ENCODE measurements at places on chromosomes 1 and 21.

DNA sequence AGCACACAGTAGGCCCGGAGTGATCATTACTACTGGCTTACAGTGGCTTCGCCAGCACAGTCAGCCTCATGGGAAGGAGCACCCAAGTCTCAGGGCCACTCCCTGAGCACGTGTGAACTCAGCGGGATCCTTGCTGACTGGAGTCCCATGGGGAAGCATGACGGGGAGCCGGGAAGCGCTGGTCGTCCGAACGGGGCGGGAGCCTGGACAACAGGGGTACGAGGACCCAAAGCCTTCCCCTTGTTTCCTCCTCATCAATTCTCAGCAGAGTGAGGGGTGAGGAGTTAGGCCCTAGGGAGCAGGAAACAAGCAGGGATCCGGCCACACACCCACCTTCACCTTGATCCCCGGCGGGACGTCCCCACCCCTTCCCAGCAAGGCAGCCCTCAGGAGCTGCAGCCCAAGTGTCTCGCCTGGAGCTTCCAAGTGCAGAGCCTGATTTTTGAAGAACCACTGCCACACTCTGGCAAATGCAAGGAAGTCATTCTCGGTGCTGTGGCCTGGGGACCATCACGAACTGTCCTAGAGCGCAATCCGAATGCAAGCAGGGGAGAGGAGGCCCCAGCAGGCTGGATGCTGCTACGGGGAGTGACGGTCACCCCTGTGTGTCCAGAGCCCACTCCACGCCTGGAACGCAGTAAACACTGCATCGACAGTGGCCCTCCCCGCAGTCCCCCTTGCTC, 35.5 kb downstream of the TOMM20 start:
- peak; percentile 75 for DNase-seq

DNA sequence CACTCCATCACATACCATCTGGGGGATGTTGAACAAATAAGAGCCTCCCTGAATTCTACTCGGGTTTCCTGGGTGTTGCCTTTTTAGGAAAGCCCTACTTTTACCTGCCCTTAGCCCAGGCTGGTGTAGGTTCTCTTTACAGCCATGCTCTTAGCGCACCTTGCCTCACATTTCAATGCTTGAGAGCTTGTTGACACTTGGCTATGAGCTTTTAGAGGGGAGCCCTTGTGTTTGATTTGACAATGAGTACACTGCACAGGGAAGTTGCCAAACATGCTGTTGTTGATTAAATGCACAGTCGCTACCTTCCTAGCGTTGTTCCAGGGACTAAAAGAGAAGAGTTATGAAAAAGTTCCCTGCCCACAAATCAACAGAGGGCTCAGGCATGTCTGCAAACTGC, 103.8 kb downstream of the TRABD2B start:
- no peak for DNase-seq

GRCh38 chr1:70840260-70840953, 207.2 kb downstream of the PTGER3 start:
- DNase-seq: no peak

DNA sequence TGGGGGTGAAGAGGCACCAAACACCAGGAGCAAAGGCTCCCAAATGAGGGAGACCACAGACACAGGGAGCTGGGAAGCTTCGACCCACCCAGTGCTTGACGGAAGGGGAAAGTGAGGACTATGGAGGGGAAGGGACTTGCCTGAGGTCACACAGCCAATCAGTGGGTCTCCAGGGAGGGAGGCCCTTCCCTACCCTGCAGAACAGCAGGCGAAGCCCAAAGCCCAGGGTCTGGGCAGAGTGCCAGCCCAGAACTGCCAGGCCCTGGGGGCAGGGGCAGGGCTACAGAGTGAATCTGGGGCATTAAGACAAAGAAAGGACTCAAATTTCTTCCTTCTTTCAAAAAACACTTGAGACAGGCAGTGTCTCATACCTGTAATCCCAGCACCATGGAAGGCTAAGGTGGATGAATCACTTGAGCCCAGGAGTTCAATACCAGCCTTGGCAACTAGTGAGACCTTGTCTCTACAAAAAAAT, 45.5 kb upstream of the ECE1 start:
- DNase-seq: no peak

DNA sequence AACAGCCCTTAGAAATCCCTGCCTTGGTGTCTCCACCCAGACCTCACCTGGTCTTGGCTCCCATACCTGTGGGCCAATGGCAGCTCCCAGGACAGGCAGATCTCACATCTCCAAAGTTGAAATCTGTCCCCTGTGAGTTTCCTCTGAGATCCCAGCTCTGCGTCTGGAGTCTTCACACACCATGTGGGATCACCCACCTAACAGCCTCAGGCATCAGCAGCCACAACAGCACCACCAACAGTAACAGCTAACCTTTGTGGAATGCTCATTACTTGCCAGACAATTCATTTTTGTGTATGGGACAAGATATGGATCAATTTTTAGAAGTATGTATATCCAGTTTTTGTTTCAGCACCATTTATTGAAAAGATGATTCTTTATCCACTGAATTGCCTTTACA, 523.2 kb downstream of the MATN1 start:
- DNase-seq: no peak

GRCh38 chr1:114559356-114559755, 22.1 kb downstream of the BCAS2 start:
- DNase-seq: no peak

DNA sequence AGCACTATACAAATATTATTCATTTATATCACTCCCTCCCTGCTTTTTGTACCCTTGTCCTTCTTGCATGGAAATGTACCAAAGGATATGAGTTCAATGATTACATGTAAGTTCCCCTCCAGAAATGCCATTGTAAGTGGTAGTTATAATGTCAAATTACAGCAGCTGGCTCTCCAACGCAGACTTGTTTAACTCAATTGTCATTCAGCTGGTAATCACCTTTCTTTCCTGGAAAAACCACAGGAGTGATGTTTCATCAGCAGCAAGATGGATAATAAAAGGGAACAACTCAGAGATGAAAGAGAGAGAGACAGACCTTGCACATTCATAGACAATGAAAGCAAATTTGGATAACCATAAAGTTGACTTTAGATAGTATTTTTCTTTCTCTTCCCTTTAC, 578.6 kb upstream of the PBX1 start:
- no peak for DNase-seq

DNA sequence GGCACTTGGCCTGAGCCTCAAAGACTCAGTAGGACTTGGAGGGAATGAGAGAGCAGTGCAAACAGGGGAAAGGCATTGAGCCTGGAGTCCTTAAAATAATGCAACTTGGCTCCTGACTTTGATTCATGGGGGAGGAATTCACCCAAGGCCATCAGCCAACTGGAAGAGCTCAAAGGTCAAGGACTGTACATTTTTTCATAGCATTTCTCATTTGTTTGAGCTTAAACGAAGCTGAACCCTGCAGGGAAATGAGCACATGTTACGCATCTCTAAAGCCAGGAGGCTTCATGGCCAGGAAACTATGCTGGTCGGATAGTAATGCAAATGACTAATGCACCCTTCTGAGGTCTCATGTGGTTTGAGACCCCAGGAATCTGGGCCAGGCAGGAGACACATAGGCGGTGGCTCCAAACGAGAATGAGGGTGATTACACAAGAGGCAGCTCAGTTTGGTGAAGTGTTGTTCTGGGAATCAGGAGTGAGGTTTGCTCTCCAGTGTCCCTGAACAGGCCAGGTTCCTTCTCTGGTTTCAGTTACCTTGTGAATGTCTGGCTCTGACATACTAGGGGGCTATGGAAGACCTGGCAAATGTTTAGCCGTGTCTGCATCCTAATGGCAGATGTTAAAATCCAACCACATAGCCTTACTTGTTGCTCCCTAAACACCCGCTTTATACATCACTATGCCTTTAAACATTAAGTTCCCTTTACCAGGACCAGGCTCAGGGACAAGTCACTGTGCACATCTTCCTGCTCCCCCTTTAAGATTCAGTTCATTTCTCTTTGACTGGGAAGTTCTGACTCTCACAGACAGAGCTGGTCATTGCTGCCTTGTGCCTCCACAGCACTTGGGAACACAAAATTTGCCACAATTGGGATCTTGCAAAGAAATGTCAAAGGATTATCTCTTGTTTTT, 503.9 kb upstream of the USP24 start:
- peak; percentile 50 for DNase-seq

DNA sequence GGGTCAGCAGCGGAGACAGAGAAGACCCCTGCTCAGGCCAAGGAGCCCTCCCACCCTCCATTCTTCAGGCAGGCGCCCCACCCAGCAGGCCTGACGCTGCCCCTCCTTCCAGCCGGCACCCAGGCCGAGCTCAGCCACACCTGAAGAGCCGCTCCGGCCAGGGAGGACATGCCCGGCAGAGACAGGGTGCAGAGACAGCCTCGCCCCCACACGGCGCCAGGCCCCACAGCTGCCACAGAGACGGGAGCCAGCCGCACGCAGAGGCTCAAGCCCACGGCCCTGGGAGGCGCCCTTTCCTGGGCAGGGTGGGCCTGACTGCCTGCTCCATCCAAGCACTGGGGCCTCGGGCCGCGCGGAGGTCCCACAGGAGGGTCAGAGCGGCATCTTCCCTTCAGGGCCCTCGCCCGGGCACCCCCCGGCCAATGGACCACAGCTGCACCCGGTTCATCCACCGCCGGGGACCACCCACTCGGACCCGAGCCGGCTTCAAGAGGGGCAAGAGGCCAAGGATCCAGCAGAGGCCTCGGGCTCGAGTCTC, 5.2 kb downstream of the TTLL10 start:
- DNase-seq: peak; percentile 46

DNA sequence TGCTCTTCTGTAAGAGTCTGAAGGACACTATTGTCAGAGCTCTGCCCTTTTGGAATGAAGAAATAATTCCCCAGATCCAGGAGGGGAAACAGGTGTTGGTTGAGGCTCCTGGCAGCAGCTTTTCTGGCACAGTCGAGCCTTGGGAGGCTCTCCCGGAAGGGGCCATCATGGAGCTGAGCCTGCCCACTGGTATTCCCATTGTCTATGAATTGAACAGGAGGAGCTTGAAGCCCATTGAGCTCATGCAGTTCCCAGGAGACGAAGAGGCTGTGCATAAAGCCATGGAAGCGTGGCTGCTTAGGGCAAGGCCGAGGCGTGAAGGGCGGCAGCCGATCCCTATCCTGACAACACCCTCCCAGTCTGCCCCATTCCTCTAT, 26.6 kb downstream of the UBE4B start:
- no peak for DNase-seq

- DNase-seq: no peak
These were observed 39.9 kb downstream of the DIPK1A start for GRCh38 chr1:92921031-92922023.

DNA sequence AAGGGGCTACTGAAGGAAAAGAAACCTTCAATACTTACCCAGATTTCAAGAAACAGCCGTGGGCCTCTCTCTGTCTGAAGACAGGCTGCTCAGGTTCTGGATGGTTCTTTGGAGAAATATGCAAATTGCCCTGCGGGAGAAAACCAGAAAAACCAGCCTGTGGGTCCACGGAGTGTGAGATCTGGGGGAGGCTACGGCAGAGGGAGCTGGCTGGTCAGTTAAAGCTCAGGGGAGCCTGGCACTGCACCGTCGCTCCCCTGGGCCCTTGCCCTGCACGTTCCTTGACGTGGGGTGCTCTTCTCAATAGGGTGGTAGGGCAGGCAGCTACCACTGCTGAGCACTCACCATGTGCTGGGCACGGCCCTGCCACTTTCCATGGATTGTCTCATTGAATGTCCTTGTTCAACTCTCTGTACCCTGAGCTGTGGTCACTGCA, 12.7 kb downstream of the TMCO4 start:
- peak; percentile 70 for DNase-seq

- no peak for DNase-seq
These were observed 57.5 kb upstream of the PAX7 start for GRCh38 chr1:18573170-18573569.

GRCh38 chr21:42793774-42794173, 85.6 kb downstream of the WDR4 start:
- no peak for DNase-seq

DNA sequence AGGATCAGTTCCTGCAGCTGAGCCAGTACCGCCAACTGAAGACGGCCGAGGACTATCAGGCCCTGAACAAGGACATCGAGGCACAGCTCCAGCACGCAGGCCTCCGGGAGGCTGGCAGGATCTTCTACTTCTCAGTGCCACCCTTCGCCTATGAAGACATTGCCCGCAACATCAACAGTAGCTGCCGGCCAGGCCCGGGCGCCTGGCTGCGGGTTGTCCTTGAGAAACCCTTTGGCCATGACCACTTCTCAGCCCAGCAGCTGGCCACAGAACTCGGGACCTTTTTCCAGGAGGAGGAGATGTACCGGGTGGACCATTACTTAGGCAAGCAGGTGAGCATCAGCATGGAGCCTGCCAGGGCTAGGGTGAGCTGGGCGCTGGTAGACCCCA, 10.7 kb downstream of the H6PD start:
- DNase-seq: no peak

- no peak for DNase-seq
These were observed 6.3 kb downstream of the HAPLN2 start for GRCh38 chr1:156625436-156626078.

DNA sequence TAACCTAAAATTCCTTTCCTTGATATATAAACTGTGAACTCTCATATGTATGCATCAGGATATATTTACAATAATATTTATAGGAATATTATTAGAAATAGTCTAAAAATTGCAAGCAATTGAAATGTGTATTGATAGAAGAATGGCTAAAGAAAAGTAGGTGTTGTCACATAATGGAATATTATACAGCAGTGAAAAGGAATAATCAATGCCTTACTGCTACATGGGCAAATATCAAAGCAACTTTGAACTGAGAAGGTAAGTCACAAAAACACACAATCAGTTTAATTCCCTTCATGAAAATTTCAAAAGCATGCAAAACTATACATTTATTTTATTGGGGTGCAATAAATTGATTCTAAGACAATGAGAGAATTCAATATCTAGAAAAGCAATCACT, 35.7 kb upstream of the CDC14A start:
- no peak for DNase-seq

GRCh38 chr21:37582590-37582989, 216.0 kb downstream of the DYRK1A start:
- no peak for DNase-seq

- DNase-seq: no peak
These were observed 57.1 kb upstream of the PLPPR4 start for GRCh38 chr1:99207216-99207615.

GRCh38 chr1:19923137-19923952, at the start of gene PLA2G2E:
TSS of gene PLA2G2E (minus strand) at chr1:19923617. CDS start at chr1:19923559, 58 bp downstream.
- no peak for DNase-seq

- DNase-seq: no peak
These were observed 15.6 kb downstream of the FMO1 start for GRCh38 chr1:171263901-171264300.

GRCh38 chr1:34786521-34787325, 5.7 kb downstream of the GJB3 start:
- no peak for DNase-seq

GRCh38 chr21:45889961-45890360, 91.6 kb upstream of the COL6A1 start:
- no peak for DNase-seq

DNA sequence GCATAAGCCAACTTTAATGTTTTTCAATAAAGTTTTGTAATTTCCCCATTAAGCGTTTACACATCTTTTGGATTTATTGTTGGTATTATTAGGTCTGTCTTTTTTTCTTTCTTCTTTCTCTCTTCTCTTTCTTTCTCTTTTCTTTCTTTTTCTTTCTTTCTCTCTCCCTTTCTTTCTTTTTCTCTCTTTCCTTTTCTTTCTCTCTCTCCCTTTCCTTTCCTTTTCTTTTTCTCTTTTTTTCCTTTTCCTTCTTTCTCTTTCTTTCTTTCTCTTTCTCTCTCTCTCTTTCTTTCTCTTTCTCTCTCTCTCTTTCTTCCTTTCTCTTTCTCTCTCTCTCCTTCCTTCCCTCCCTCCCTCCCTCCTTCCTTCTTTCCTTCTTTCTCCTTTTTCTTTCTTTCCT, 31.3 kb downstream of the ERRFI1 start:
- DNase-seq: no peak

GRCh38 chr1:181783208-181783607, 278.3 kb downstream of the ZNF648 start:
- DNase-seq: no peak

Data from H1 (cell line).